ENCODE measurements at places on chromosomes 12 and 14.

- DNase-seq, result peak; percentile 16
These were observed 899 bp upstream of the KCNH3 start for GRCh38 chr12:49537752-49538509.

DNA sequence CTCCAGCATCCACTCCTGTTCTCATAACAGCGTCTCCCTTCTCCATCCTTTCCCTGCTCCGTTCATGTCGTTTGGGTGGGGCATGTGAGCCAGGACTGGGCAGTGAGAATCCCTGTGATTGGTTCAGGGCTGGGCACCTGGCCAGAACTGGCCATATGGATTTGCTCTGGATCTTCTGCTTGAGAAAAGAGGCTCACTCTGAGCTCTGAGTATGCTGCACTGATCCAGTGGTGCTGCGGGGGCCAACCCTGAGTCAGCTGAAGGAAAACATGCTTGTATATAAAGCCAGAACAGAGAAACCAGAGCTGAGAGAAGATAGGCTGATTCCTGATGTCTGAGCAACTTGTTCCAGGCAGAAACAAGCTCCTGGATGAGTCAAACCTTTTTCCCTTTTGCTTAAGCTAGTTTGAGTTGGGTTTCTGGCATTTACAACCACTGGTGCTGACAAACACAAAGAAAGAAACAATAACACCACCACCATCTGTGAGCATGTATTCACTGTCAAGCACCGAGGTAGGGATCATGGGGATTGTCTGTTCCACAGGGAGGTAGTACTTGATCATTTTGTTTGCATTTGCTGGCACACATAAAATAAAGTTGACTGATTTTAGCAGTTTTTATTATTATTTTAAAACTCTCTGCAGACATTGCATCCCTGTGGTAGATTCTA, 14.0 kb upstream of the HPD start:
- peak; percentile 95 for DNase-seq

- peak; percentile 61 for DNase-seq
These were observed 107.6 kb downstream of the PTCSC3 start for GRCh38 chr14:36068777-36069534.

DNA sequence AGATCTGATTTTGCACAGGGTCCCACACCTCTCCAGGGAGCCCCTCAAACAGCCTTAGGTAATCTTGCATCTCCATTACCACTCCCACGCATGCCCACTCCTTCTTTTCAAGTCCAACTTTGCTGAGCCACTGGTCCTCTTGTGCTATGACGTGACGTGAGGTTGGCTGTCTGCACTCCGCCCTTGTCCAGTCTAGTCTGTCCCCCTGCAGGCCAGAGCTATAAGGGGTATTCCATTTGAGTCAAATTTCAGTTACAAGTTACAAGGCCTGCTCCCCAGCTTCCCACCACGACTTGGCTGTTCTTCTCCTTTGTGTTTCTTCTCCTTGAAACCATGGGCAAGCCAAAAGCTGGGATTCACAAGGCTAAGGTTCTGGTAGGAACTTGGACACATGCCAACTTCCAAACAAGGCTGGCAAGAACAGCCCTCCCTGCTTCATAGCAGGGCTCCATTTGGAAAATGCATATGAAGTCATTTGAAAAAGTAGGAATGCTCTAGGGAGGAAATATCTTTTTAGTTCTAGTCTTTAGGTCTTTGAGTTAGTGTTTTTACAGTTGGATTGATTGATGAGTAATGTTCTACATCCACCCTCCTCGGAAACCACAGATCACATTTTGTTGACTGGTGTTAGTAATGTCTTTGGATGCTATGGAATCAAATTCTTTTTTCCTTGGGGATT, 49.1 kb downstream of the KCNA1 start:
- no peak for DNase-seq

DNA sequence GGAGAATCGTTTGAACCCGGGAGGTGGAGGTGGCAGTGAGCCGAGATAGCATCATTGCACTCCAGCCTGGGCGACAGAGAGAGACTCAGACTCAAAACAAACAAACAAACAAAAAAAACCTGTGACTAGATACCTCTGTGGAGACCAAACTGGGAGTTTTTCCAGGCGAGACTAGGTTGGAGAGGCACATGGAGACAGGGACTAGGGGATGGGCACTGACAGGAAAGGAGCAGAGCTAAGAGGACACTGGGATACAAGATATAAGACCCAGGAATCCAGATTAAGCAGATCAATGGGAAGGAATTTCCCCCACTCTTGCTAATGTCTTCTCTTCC, 4.7 kb upstream of the ITGA5 start:
- DNase-seq, result no peak

DNA sequence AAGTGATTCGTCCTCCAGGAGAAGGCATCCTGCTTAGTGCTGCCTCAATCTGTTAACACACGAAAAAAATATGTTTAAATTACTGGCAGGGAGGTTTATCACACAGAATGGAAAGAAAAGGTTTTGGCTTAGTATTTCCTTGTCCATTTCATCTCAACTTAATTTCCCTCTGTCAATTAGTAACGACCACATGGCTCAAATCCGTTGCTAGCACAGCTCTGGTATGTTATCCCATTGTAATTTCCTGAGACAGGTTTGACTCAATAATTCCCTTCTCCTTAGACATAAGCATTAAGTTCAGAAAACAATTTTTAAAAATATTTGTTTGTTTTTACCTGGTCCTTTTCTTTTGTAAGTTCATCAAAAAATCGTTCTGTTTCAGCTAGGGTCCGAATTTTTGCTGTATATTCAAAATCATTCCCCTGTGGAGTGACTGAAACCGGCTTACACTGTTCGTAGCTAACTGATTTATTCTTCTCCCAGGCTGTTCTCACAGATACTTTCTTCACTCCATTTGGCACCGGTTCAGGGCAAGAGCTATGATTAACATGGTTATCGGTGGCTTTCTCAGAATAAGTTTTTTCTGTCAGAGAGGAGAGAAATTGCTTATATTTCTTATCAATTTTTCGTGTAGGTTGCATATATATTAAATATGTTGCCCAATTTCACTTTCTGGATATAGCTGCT, 10.1 kb upstream of the PITPNM2 start:
- no peak for DNase-seq

DNA sequence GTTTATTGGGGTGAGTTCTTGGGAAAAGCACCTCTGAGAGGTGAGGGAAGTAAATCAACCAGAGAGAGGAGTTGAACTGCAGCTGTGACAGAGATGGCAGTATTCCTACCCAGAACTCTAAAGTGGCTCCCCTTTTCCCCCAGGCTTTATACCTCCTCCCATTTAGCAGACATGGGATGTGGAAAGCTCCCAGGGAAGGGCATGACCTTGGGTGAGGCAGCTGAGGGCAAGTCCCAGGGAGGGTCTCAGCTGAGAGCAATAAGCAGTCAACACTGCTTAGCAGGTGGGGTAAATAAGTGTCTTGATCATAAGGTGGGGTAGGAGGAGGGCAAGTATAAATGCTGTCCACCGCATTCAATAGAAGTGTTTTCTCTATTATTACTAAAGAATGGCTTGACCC, 143.0 kb downstream of the AKAP6 start:
- DNase-seq, result no peak

GRCh38 chr12:41452838-41453407, 264.8 kb downstream of the PDZRN4 start:
- DNase-seq, result no peak

- no peak for DNase-seq
These were observed 139.8 kb downstream of the FOXN3 start for GRCh38 chr14:89277203-89277602.

DNA sequence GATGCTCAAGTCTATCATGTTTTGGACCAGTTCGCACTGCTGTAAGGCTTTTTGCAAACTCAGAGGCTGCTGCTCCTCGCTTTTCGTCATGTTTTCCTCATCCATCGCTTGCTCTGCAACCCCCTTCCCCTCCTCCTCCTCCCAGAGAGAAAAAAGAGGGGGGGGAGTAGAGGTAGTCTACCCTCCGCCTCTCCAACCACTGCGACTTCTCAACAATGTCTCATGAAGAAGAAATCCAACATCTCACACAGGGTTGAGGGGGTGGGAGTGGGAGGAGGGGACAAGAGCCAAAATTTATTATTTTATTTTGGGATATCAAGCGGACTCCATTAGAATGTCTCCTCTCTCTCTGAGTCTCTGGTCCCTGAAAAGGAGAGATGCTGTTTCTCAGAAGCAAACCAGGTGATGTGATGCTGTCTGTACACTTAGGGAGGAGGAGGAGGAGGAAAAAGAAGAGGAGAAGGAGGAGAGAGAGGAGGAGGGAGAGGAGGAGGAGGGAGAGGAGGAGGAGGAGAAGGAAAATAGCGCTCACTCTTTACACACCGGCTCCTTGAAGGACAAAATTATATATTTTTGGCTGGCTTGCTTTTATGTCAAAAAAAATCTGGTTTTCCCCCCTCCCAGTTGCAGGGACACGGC, 520 bp downstream of the KSR2 start:
- no peak for DNase-seq

GRCh38 chr12:115387467-115387901, 703.5 kb upstream of the TBX3 start:
- no peak for DNase-seq

- no peak for DNase-seq
These were observed 554 bp upstream of the TSPAN31 start for GRCh38 chr12:57744194-57744776.

DNA sequence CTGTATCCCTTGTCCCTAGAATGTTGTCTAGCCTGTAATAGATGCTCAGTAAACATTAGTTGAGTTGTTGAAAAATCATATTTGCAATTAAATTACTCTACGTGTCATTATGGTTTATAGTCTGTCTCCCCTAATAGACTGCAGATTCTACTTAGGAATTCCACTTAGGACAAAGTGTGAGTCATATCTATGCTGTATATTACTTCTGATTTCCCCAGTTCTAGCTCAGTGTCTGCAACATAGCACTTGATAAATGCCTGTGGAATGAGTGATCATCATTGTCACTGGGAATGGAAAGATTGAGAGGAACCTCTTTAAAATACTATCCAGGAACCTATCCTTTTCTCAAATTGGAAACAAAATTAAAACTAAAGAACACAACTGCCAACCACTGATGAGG, 99.3 kb downstream of the TBX5 start:
- DNase-seq, result no peak
